ENCODE measurements at places on chromosomes 1 and 21.
A peak's percentile ranks its signal among the peaks of the same experiment; 100 is the strongest.

GRCh38 chr21:39503123-39503762 is 51.5 kb downstream of the SH3BGR start:
- DNase-seq, result no peak

- DNase-seq, result no peak
Measured at GRCh38 chr1:7427605-7428300, 343.3 kb upstream of the VAMP3 start.

- DNase-seq, result peak; percentile 99
Measured at GRCh38 chr1:114757455-114758255, at the start of gene CSDE1. Gene CSDE1, minus strand, starts transcription at chr1:114757984. Its CDS starts 18,094 bp downstream, at chr1:114739890.

- DNase-seq, result no peak
Measured at GRCh38 chr1:8276173-8276914, 41.6 kb upstream of the SLC45A1 start.

DNA sequence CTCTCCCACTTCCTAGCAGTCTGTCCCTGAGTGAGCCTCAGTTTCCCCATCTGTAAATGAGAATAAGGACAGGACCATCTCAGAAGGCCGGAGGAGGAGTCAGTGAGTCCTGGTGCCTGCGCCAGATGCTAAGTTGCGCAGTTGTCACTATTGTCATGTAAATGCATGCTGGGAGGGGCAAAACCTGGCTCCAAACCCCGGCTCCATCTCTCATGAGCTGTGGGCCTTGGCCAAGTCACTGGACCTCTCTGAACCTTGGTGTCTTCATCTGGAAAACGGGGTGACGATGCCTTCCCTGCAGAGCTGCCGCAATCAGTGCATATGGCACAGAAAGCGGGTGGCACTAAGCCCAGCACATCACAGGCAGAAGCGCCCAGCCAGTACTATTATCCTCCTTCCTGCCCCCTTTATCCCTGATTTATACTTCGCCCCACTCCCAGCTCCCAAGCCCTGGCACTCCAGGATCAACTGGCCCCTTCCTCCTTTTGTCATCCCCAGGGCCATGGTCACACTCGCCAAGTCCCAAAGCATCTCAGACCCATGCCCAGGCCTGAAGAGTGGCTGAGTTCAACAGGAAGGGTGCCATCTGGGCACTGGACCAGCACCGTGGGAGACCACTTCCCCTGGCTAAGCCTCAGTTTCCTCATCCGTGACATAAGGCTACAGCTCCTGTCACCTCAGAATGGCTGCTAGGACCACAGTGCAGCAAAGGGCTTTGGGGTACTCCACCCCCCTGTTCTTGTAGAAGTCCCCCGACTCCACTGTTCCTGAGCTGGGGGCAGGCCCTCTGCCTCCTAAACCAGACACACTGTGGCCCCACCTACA is 4.3 kb upstream of the PLEKHG5 start:
- DNase-seq, result no peak

DNA sequence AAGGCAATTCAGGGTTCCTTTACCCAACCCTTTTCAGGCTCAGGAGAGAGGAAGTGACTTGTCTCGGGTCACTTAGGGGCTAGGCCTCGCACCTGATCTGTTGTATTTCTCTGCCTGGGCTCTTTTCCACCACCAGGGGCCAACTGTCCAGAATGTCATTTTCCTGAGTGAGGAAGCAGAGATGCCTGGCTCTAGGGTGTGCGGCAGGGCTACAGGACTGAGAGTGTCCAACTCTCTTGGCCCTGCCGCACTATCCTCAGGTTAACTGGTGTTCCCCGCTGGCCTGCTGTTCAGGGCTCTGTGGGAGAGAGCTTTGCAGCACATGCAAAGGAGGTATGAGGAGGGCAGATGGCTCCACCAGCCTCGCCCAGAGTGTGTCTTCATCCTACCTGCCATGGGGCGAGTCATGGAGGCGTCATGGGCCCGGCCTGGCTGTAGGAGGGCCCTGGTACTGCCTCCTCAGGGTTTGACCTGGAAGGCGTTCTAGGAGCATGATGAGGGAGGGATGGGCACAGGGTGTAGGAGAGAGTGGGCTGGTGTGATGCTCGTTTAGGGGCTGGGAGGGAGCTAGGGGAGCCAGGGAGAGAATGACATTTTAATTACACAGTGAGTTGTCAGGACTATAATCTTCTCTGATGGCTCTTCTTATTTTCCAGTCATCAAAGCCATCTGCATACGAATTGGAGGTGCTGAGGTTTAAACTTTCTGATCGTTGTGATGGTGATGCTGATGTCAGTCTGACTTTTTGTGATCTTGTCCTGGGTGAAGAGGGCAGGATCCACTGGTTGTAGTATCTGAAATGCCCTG is 128.3 kb downstream of the NOS1AP start:
- no peak for DNase-seq

- peak; percentile 93 for DNase-seq
Measured at GRCh38 chr21:42047821-42048613, 23.1 kb upstream of the UMODL1 start.

DNA sequence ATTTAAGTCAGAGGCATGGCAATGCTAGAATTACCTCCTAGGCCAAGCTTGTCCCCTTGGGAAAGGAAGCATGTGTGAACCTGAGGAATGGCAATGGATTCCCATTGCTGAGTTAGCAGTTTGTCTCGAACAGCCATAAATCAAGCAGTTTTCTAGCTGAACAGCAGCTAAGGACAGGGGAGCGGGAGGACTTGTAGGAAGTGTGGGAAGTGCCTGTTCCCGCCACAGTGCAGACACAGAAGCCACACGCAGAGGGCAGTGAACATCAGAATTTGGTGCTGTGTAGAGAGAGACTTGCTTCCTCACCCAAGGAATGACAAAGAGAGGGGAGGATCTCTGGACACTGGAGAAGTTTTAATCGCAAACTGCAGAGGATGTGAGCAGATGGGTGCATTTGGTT is 3.8 kb downstream of the PHGDH start:
- DNase-seq, result peak; percentile 10

GRCh38 chr1:7856345-7856744 is 3.5 kb upstream of the UTS2 start:
- DNase-seq, result peak; percentile 7

- no peak for DNase-seq
Measured at GRCh38 chr1:27736252-27736651, 10.5 kb downstream of the FAM76A start.
